Eye (tissue), 1 donor: ENCODE measurements at places on chromosomes 1 and 21.

- no peak for DNase-seq
Observed at GRCh38 chr1:101317590-101317989, 80.8 kb downstream of the S1PR1 start.

DNA sequence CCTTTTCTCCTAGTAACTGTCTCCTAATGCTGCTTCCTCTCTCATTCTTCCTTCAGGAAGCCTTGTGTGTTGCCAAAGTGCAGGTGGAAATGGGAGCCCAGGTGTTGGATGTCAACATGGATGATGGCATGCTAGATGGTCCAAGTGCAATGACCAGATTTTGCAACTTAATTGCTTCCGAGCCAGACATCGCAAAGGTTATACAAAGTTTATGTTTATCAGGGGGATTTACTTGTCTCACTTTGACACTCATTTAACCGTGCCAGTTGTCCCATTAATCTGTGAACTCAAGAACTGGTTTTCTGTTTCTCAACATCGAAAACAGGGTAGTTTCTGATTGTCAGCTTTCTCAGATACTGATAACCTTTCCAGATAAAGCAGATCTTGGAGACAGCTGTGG is 40.4 kb downstream of the MTR start:
- DNase-seq: no peak

GRCh38 chr1:24591781-24592180 is 35.9 kb downstream of the NCMAP start:
- DNase-seq: no peak

DNA sequence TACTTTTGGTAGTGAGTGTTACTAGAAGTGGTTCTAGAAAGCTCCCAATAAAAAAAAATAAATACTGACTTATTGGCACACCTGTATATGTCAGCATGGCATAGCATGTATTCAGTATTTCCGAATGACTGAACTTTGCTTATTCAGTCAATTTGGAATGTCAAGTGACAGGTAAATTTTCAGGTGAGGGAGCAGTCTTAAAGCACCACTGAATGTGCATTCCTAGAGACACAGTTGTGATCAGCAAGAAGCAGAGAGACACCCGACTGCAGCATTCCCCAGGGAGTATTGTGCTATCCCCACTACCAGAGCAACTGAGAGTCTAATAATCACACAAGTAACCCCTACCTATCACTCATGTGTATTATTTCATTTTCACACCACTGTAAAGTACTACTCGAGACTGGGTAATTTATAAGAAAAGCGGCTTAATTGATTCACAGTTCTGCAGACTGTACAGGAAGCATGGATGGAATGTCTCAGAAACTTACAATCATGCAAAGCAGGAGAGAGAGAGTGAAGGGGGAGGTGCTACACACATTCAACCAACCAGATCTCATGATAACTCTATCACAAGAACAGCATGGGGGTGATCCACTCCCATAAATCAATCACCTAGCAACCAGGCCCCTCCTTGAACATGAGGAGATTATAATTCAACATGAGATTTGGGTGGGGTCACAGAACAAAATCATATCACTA is 201.5 kb downstream of the TBX15 start:
- DNase-seq: no peak

- DNase-seq: no peak
Observed at GRCh38 chr1:197462539-197462938, 194.5 kb downstream of the CRB1 start.

GRCh38 chr1:111956155-111956771 is 33.2 kb downstream of the KCND3 start:
- DNase-seq: peak; percentile 71

- DNase-seq: no peak
Observed at GRCh38 chr1:173417563-173417962, 59.6 kb upstream of the PRDX6 start.

DNA sequence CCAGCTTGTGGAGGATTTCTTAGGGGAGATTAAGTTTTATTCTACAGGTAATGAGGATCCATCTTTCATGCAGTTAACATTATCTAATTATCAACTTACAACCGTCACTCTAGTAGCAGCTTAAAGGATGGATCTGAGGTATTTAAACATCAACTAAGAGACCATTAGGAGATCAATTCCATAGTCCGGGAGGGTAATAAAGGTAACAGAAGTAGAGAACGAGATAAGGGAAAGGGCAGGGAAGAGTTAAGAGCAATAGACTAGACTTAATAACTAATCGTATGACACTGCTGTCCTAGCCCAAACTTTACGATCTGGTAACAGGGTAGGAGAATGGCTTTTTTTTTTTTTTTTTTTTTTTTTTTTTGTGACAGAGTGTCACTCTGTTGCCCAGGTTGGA is 19.5 kb upstream of the CCDC17 start:
- DNase-seq: no peak

DNA sequence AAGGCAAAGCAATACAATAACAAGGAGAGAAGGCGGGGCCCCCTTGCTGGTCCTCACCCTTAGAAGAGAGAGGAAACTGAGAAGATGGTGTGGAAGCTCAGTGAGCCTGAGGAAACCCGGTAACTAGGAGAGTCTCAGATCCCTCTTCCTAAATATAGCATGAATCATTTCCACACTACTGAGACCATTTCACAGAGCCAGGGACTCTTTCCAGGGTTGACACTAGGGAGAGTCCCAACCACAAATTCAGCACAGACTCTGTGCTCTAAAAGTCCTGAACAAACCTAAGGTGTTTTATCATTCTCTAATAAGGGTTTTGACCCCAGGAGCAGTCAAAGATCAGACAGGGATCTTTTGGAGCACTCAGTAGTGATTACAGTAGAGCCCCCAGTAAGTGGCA is 647.7 kb downstream of the KCNT2 start:
- DNase-seq: no peak

- no peak for DNase-seq
Observed at GRCh38 chr21:27545754-27546349, 579.0 kb upstream of the ADAMTS5 start.

DNA sequence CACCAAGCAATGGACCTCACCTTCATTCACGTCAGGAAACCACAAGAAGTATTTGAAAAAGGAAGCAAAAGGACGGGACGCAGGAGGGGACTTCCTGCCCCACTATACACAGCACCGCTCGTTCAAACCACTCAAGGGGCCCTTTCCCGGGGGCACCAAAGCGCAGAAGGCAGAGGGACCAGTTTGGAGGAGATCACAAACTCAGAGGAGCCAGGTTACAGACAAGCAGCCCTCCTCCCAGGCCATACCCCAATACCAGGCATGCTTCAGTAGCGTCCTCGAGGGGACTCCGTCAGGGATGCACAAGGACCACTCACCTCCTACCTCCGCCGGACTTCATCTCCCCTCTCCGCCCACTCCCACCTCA is 685 bp downstream of the CRTC2 start:
- DNase-seq: no peak

DNA sequence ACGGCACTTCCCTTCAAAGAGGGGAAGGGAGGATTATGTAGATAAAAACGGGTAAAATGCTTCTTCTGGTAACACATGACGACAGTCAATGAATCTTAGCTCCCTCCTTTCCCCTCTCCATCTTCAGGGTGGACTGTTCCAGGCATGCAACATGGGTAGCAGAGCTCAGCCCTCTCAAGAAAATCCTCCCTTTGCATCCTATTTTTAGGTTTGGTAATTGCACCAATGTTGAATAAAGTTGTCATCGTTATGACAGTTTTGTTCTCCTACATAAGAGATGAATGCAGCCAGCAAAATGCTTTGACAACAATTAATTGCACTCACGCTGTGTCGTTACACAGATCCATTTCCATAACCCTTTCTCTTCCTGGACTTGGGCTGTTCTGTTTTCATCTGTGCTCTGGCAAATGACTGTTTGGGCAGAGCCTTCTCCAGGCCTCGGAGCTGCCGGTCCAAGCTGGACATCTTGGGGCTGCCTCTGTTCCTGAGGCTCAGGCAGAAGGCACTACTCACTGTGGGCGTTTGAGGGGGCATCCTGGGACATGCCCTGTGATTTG is 127.6 kb downstream of the CNIH3 start:
- DNase-seq: no peak

GRCh38 chr1:154334079-154335024 is 9.0 kb downstream of the ATP8B2 start:
- no peak for DNase-seq

- DNase-seq: no peak
Observed at GRCh38 chr1:50742523-50742922, 217.5 kb downstream of the FAF1 start.
